A375 (cell line): ENCODE measurements at places on chromosomes 6 and 20. TPM values are rescaled to one million over a fixed set of nuclear protein-coding genes. Genes with fewer than 3 reads are reported as not detected.

Gene PREP
- total RNA-seq: 15.8 and 18.1 TPM in 2 replicates

Gene SPATS1
- not detected in 2 replicates for total RNA-seq

Gene NOTCH4
- 4.6 and 4.7 TPM in 2 replicates for total RNA-seq

Gene GABRR2
- total RNA-seq: 0.24 and 0.26 TPM in 2 replicates

Gene BPIFA1
- total RNA-seq: not detected in 2 replicates

Gene SH3BGRL2
- 2.1 and 2.2 TPM in 2 replicates for total RNA-seq

Gene ADGB
- total RNA-seq: not detected in 2 replicates

Gene LY6G6C
- total RNA-seq: not detected in 2 replicates

Gene HAO1
- 0.08 TPM in 1 of 2 replicates, not detected in the other for total RNA-seq

Gene PSMB1
- 361 and 382 TPM in 2 replicates for total RNA-seq
